Midbrain (tissue), 1 donor: ENCODE measurements at places on chromosomes 11 and 22.
A peak's percentile ranks its signal among the peaks of the same experiment; 100 is the strongest.

DNA sequence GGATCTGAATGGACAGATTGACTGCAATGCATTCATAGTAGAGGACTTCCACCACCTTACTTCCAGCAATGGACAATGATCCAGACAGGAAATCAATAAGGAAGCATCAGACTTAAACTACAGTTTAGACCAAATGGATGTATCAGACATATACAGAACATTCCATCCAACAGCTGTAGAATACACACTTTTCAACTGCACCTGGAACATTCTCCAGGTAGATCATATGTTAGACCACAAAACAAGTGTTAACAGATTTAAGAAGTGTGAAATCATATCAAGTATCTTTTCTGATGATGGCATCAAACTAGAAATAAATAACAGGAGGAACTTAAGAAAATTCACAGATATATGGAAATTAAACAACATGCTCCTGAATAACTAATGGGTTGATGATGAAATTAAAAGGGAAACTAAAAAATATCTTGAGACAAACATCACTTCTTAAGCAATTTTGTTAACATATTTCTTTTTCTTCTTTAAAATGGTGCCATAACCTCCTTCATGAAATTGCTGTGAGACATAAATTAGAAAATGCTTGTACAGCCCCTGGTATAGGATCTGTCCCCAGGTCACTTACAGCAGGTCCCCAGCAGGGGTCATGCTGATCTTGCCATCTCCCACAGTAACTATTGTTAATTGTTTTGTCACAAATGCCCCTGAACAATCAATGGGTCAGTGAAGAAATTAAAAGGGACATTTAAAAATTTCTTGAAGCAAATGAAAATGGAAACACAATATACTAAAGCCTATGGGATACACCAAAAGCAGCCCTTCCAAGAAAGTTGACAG is 100.0 kb upstream of the OR4B1 start:
- DNase-seq: no peak

GRCh38 chr11:117495357-117495756 is 167.7 kb downstream of the CEP164 start:
- no peak for DNase-seq

- no peak for DNase-seq
Observed at GRCh38 chr22:48942698-48943566, 884.7 kb downstream of the BRD1 start.

GRCh38 chr11:116332391-116332790 is 440.4 kb downstream of the BUD13 start:
- no peak for DNase-seq

- DNase-seq: no peak
Observed at GRCh38 chr22:48894064-48894671, 933.5 kb downstream of the BRD1 start.

DNA sequence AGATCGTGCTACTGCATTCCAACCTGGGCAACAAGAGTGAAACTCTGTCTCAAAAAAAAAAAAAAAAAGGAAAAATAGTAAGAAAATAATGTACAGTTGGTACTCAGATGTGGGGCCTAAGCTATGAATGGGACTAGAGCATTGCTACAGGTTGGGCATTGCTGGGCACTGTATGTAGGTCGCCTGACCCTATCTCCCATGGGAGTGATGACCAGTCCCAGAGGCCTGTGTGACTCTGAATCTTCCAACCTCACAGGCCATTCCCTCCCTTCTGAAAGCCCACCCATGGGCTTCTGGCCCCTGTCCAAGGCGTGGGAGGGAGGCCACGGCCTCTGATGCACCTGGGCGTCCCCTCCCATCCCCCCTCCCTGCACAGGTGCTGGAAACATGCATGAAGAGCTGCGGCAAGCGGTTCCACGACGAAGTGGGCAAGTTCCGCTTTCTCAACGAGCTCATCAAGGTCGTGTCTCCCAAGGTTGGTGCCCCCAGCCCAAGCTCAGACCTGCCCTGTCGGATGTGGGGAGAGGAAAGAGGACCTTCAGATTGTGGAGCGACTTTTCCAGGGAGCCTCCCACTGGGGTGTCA is 9.5 kb downstream of the GGA1 start:
- no peak for DNase-seq

- DNase-seq: peak; percentile 57
Observed at GRCh38 chr11:46637546-46637945, 20.2 kb downstream of the ATG13 start.

DNA sequence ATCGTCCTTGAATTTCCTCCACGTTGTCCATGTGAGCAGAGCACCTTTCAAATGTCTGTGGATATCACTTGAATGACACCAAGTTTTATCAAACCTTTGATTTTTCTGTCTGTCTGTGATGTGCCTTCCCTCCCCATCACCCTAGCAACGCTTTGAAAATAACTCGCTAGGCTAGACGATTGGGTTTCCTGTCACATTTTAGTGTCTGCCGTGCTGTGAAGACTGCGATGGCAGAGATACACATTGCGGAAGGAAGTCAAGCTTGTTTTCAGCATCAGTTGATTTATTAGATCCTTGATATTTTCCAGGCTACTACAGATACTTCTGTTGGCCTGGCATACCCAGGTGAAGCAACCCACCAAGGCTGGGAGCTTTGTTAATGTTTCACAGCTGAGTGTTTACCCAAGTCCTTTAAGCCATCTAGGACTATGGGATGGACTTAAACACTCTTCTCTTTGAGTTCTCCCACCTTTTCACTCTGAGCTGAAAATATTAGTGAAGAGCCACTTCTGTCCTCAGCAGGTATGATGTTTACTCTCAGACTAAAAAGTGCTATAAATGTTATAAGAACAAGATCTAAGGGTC is 93.6 kb upstream of the CD44 start:
- DNase-seq: no peak

GRCh38 chr11:69494851-69495250 is 13.4 kb downstream of the LINC01488 start:
- no peak for DNase-seq

DNA sequence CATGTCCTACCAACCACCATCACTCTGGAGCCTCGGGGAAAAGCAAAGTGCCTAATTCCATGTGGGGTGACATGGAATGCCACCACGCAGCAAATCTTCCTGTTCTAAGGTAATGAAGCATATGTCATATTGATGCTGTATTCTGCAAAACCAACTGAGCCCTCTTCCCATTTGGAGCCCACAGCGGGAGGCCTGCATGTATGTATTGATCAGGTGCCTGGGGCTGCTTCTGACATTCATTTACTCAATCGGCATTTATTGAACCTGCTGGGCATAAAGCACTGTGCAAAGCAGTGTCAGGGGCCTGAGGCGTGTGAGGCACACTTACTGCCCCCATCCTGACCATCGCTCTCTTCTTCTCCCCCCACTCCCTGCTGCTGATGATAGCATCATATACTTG is 39.1 kb downstream of the ANKK1 start:
- DNase-seq: no peak

GRCh38 chr11:95972060-95972459 is 48.2 kb upstream of the MTMR2 start:
- DNase-seq: no peak

DNA sequence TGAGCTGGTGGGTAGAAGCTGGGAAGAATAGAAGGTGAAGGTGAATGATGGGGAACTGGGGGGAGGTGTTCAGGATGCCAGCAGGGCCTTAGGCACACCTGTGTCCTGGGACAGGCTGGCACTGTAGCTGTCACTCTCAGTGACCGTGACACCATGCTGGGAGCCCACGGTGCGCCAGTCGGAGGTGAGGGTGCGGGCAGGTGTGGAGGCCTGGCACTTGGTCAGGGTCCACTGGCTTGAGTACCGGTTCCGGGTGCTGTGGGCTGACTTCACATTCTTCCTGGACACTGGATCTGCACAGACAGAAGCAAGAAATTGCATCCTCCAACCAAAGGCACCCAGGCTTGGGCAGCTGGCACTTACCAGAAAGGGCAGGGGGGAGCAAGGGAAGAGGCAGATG is 103.8 kb downstream of the CEP164 start:
- no peak for DNase-seq

GRCh38 chr11:10770626-10771254 is 19.7 kb downstream of the CTR9 start:
- peak; percentile 72 for DNase-seq

- DNase-seq: no peak
Observed at GRCh38 chr22:29715240-29715639, 4.6 kb upstream of the CABP7 start.

DNA sequence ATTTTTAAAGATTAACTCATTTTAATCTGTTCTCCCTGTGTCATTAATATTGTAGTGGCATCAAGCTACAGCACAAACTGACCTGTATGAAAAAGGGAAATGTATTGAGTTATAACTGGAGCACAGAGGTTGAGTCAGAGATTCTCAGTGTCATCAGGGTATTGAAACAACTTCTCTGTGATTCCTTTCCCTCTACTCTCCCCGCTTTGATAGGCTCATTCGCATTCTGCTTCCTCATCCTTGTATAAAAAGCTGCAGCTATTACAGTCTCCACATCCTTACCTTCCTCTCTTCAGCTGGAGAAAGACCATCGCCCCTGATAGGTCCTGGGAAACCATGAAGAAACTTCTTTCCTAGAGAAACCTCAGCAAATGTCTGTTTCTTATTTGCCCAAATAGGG is 90.0 kb downstream of the BDNF start:
- no peak for DNase-seq

- no peak for DNase-seq
Observed at GRCh38 chr22:22773979-22774604, 113.5 kb upstream of the IGLL5 start.

DNA sequence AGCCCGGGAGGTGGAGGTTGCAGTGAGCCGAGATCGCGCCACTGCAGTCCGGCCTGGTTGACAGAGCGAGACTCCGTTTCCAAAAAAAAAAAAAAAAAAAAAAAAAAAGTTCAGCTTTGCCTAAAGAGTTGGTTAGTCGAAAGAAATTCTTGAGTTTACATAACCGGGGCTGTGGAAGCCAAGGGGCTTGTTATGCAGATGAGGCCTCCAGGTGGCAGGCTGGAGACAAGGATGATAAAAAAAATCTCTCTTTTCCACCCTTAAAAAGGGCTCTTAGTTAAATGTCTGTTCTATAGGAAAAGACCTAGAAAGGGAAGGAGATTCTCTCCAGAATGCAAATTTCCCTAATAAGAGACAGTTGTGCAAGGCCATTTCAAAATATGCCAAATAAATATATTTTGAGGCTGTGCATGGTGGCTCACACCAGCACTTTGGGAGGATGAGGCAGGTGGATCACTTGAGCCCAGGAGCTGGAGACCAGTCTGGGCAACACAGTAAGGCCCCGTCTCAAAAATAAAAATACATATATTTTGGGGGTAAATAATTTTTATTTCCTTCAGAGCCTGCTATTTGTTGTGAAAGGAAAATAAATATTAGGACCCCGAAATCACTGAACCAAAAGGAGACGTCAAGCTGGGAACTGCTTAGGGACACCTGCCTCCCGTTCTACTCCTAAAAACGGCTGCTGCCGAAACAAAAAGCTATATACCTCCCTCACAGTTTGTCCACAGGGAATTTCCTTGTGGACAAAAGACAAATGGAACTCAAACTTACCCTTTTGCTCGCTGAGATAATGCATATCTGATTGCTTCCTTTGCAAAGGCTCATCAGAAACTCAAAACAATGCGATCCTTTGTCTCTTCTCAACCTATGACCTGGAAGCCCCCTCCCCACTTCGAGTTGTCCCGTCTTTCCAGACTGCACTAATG is 2.4 kb upstream of the IFITM2 start:
- peak; percentile 26 for DNase-seq

DNA sequence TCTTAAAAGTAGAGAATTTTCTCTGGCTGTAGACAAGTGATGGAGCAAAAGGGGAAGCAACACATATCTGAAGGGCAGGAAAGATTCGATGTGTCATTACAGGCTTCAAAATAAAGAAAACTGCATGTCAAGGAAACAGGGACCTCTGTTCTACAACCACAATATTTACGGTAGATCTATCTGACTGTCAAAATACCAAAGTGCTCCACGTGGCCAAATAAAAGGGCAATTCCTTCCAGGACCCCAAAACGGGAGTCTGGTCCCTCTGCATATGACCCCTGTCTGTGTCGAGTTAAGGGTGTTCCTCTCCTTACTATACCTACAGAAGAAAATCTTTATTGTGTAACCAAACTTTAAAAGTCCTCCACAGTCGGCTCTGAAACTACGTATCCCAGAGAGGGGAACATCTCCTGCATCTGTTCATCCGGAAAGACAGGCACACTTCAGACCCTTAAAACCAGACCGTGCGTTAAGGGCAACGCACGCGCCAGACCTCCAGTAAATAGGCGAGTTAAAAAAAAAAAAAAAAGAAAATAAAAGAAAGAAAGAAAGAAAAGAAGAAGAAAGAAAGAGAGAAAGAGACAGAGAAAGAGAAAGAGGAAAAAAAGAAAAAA is 756 bp downstream of the CLNS1A start:
- no peak for DNase-seq

DNA sequence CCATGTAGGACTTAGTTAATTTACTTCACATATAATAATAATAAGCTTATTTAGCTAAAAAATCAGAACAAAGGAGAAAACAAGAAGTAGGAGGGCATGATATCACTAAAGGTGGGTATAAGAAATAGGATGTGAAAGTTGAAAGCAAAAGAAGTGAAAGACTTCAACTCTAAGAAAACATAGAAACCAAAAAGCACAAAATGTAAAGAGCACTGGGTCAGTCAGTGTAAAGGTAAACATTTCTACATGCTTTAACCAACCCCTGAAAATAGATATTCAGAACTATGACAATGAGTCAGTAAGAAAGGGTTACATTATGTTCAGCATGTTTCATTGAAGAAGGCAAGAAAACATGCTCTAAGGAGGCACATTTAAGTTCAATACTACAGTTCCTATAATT is 298.8 kb downstream of the SWAP70 start:
- DNase-seq: no peak

DNA sequence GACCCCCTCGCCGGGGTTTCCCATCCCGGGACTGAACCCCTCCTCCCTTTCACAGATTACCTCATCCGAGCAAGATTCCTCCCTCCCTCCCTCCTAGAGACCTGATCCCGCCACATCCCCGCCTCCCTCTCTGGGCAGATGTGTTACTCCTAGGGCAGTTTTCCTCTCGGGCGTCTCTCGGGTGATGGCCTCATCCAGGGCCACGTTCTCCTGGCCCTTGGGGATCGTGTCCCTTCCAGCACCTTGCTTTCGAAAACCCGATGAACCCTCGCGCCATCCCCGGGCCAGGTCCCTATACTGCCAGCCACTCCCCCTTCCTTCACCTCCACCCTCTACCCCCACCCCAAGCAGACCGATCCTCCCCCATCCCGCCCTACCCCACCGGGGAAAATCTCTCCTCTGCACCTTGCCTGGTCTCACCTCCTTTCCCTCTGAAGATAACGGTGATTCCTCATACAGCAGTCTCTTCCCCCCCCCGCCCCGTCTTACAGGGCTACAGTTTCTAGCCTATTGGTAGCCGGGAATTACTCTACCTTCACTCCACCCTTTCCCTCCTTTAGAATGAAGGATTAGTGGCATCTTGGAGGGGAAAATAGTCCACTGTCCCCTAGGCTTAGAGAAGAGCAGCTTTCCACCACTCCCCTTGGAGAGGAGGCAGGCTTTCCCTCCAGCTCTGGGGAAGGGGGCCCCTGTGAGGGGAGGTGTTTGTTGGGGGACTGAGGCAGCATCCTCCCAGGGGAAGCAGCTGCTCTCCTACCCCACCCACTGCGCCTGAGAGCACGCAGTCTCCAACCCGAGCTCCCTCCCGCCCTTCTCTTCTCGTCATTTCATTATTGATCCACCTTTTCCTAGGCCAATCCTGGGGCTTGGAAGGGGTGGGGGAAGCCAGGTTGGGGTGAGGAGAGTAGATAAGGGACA is 1.2 kb downstream of the KMT2A start:
- DNase-seq: peak; percentile 9
